ENCODE measurements at places on chromosomes 1 and 21. TPM values are rescaled to one million over a fixed set of nuclear protein-coding genes. Genes with fewer than 3 reads are reported as not detected.

- DNase-seq, result no peak
Observed at GRCh38 chr21:37744551-37744950, 171.7 kb downstream of the KCNJ6 start.

GRCh38 chr1:228770779-228771223 is 35.5 kb downstream of the RHOU start:
- DNase-seq, result no peak

- DNase-seq, result no peak
Observed at GRCh38 chr1:169874229-169874628, 19.5 kb downstream of the SCYL3 start.

CFAP45 gene
- 10.2 TPM for total RNA-seq

RHCE gene
- 0.65 TPM for total RNA-seq

HOOK1 gene
- 14.7 TPM for total RNA-seq

Measured in lower lobe of right lung (tissue), 2 donors.